Activated naive CD4-positive, alpha-beta T cell treated with anti-CD3 and anti-CD28 coated beads for 36 hours (primary cell): ENCODE measurements at places on chromosomes 7 and 10. TPM values are rescaled to one million over a fixed set of nuclear protein-coding genes. Genes with fewer than 3 reads are reported as not detected.

- no peaks in the 10 kb centered on the region for H3K36me3 ChIP-seq
- H3K4me1 ChIP-seq = no peaks in the 10 kb centered on the region
- no peak for DNase-seq
- peaks cover 9% of the 10 kb centered on the region for H3K27me3 ChIP-seq
- H3K4me3 ChIP-seq = no peak overlapping the region
These were observed 46.8 kb downstream of the DLG5 start for GRCh38 chr10:77879710-77880109.

GRCh38 chr10:60236869-60237524 lies 152.7 kb downstream of the ANK3 start:
- no peaks in the 10 kb centered on the region for H3K27me3 ChIP-seq
- H3K4me1 ChIP-seq = peaks cover 17% of the 10 kb centered on the region
- no peaks in the 10 kb centered on the region for H3K36me3 ChIP-seq

GRCh38 chr10:3293581-3294431 lies 121.2 kb upstream of the PITRM1 start:
- H3K27me3 ChIP-seq = peaks cover 4% of the 10 kb centered on the region
- H3K36me3 ChIP-seq = no peaks in the 10 kb centered on the region
- H3K27ac ChIP-seq = no peak overlapping the region
- DNase-seq = no peak
- H3K4me1 ChIP-seq = no peaks in the 10 kb centered on the region

DNA sequence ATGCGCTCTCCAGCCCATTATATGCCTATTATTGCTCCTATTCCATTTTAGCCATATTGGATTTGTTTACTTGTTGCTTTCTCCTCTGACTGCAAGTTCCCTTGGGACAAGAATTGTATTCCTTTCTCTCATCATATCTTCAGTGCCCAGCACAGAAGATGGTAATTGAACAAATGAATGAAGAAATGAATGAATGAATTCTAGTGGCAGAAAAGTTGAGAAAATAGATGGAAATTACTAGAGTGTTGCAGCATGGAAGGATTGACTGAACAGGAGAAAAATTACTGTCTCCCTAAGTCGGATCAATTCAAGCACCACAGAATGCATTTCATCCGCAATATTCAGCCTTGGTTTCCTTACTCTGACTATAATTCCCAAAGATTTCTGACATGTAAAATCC lies 1243.2 kb downstream of the SORCS1 start:
- DNase-seq = no peak
- peaks cover 13% of the 10 kb centered on the region for H3K27me3 ChIP-seq
- H3K4me1 ChIP-seq = no peaks in the 10 kb centered on the region
- no peak overlapping the region for H3K27ac ChIP-seq

DNA sequence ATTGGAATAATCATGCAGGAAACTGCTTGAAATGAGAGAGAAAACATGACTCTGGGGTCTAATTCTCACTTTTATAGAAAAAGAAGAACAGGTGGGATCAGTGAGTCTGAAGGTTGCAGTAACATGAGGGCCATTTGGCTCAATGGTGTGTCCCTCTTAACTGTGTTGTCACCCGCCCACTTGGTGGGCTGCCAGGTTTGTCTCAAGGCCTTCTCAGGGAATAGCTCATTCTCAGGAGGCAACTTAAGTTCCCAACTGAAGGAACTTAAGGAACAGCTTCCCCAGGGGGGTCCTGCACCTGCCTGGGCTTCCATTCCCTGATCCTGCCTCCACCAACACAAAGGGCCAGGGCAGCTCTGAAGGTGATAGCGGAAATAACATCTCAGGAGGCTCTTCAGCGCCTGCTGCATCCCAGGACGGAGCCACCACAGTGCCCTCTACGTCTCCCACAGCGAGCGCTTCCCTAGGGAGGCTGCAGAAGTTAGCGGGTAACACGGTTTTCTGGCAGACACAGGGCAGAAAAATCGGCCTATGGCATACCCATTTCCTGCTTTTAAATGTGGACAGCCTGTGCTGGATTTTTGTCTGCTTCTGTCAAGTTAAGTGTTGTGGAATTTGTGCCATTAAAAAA lies 88.8 kb downstream of the ZRANB1 start:
- H3K4me3 ChIP-seq = no peak overlapping the region
- DNase-seq = no peak
- H3K27me3 ChIP-seq = no peaks in the 10 kb centered on the region
- H3K36me3 ChIP-seq = no peaks in the 10 kb centered on the region
- H3K4me1 ChIP-seq = no peaks in the 10 kb centered on the region
- H3K27ac ChIP-seq = no peak overlapping the region

Gene VPS37D
- total RNA-seq = not detected
